Muscle of back (tissue), 13 donors: ENCODE measurements at places on chromosomes 1 and 21. TPM values are rescaled to one million over a fixed set of nuclear protein-coding genes. Genes with fewer than 3 reads are reported as not detected.

Gene NTMT2
- 3.2 TPM for polyA plus RNA-seq

Gene RAB3B
- polyA plus RNA-seq = 0.23 TPM

Gene FMO5
- 3.1 TPM for polyA plus RNA-seq

Gene CA14
- 4.9 TPM for polyA plus RNA-seq

DNA sequence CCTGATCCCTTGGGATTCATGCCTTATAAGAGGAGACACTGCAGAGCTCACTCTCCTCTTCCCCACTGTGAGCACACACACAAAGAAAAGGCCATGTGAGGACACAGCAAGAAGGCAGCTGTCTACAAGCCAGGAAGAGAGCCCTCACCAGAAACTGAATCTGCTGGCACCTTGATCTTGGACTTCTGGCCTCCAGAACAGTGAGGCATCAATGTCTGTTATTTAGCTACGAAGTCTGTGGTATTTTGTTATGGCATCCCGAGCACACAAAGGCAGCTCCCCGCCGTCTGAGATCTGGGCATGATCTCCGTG lies 47.1 kb upstream of the RPL11 start:
- DNase-seq = no peak

DNA sequence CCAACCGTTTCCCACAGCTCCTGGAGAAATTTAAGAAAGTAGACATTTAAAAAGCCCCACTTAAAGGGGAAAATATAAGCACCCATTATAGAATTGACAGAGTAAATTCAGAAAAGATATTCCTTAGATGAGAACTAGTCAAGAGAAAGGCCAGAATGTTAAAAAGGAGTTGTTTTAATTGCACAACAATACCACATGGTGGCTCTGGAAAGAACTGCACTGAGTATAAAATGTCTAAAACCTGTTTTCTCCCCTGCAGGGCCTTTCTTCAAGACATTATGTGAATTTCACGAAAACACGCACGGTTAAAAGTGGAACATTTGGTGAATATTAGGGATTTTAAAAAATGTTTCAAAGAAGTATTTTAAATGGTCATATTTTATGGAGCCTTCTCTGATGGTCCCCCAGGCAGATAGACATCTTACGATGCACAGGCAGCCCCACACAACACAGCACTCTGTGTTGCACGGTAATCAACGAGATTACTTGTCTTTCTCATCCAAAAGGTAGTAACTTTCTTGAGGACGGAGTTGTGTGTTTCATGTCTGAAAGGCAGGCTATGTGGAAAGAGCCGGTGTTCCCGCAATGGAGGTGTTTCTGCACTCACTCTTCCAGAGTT lies 101.9 kb downstream of the PRRX1 start:
- peak; percentile 73 for DNase-seq

DNA sequence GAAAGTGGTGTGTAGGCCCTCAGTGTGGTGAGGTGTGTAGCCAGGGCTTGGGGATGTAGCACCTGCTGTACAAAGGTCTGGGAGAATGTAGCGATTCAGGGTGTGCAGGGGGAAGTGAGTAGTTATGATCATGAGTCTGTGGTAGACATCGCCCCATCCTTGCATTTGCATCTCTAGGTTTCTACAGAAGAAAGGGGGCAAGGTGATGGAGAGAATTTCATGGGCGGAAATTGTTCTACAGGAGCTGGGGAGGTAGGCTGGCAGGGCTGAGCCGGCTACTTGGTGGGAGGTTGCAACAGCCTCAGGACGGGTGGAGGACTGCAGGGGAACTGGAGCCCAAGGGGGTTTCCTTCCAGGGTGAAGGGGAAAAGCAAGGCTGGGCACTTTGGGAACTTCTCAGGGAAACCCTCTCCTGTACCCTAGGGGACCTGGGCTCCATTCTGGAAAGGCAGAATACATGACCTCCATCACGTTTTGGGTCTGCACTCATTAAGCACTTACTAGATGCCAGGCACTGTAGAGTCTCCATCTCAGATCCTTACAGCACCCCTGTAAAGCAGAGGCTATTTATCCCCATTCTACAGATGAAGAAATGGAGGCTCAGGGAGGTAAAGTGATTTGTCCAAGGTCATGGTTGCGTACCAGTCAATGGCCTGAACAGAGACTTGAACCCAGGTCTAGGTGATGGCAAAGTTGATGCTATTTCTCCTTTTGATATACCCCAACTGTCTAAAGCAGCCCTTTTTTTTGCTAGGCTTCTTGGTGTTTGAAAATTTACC lies 14.5 kb upstream of the TNFRSF1B start:
- no peak for DNase-seq

- no peak for DNase-seq
Measured at GRCh38 chr1:118100686-118101514, 84.1 kb downstream of the SPAG17 start.

DNA sequence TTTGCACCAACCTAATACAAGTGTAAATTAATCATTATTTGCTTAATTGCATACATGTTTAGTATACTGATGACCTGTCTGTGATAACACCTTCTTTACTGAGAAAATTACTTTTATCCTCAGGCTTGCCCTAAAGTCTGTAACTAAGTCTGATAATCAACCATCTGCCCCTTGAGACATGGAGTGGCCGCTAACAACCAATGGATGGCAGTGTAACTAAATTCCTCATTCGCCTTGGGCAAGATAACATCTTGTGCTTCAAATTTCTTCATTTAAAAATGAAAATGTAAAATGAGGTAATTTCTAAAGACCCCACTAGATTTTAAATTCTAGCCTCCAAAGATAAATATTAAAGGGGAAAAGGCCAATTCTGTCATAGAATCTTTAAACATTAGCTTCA lies 85.1 kb downstream of the ENAH start:
- DNase-seq = no peak

GRCh38 chr1:206672844-206673758 lies 11.6 kb upstream of the MAPKAPK2 start:
- DNase-seq = no peak

DNA sequence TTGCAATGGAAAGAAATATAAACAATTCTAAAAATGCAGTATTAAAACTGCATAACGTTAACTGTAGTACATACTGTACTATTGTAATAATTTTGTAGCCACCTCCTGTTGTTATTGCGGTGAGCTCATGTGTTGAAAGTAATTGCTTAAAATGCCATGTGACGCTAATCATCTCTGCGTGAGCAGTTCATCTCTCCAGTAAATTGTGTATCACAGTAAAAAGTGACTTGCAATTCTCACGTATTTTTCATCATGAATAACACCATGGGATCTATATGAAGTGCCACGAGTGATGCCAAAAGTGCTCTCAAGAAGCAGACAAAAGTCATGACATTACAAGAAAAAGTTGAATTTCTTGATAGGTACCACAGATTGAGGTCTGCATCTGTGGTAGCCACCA lies 82.4 kb upstream of the CYYR1 start:
- DNase-seq = no peak

- DNase-seq = peak; percentile 84
Measured at GRCh38 chr1:64744492-64745180, at the start of gene RAVER2. TSS of gene RAVER2 (plus strand) at chr1:64745075. CDS start at chr1:64745173, 98 bp downstream.

DNA sequence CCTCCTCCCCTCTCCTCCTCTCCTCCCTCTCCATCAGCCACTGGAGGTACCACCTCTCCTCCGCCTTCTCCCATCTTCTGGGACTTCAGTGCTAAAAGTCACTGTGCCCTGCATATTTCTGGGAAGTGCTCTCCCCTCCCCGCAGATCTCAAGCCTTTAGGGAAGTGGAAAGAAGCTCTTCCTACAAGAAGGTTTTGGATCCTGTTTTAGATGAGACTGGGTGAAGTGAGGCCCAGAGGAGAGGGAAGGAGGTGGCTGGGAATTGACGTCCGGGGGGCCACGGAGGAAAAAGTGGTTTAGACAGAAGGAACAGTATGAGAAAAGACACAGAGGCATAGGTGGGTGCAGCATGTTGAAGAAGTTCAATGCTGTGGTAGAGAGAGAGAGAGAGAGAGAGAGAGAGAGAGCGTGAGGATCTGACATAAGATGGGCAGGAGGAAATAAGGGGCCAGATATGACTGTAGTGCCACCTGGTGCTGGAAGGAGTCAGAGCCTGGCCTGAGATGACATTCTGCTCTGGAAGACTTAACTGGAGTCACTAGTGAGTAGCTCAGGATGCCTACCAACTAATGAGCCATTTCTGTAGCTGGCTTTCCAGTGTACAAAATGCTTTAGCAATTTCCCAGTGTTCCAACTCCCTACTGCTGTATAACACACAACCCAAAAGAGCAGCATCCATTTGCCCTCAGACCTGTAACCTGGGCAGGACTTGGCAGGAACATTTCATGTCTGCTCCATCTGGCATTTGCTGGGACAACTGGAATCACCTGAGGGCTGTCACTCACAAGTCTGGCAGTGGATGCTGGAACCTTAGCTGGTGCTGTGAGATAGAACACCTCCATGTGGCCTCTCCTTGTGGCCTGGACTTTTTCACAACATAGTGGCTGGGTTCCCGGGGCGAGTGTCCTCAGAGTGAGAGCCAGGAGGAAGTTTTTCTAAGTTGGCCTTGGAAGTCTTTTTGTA lies 16.6 kb upstream of the ZSCAN20 start:
- DNase-seq = peak; percentile 74

- no peak for DNase-seq
Measured at GRCh38 chr1:204483791-204484190, 10.8 kb downstream of the PIK3C2B start.

GRCh38 chr1:42801832-42802473 lies 15.0 kb upstream of the ERMAP start:
- DNase-seq = peak; percentile 51

- no peak for DNase-seq
Measured at GRCh38 chr1:63501256-63501655, 21.8 kb downstream of the ITGB3BP start.

- no peak for DNase-seq
Measured at GRCh38 chr1:235902677-235903542, 36.2 kb upstream of the LYST start.

DNA sequence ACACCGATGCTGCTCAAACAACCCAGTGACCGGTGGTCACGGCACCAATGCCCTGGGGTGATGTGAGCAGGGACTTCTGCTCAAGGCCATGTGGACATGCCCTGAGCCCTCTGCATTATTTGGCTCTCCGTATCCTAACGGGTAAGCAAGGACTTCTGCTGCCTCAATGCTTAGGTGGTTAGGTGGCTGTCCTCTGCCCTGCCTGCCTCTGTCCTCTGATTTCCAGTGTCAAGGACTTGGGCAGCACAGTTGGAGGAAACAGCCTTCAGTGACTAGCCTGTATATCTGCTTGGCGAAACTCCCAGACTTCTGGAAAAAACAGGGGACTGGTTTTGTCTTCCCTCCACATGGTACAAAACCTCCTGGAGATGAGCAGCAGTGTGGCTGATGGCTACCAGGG lies 34.5 kb downstream of the DNAJC11 start:
- DNase-seq = no peak

DNA sequence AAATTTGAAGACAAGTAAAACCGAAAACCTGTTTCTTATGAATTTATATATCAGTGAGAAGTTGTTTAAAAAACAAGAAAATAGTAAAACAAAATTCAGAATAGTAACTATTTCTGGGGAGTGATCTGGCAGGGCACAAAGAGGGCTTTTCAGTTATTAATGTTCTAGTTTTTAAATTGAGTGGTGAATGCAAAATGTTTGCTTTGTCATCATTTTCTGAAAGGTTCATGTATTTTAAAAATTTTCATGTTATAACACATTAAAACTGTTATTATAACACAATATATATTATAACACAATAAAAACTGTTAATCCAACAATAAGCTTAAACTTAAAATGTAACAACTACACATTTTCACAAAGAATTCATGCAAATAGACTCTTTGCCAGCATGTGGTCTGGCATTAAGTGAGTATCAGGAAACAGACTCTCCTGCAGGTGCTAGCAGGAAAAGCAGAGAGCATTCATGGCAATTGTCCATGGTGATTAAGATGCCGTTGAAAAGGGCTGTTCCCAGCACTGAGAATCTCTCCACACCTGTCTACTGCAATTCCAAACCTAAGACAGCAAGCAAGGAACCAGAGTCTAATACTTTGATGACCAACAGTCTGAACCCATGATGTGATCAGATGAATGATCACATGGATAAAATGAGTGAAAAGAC lies 204.9 kb downstream of the TBX15 start:
- peak; percentile 4 for DNase-seq

- DNase-seq = no peak
Measured at GRCh38 chr1:184648856-184649201, 105.8 kb downstream of the EDEM3 start.

GRCh38 chr21:42735944-42736343 lies 82.5 kb downstream of the PDE9A start:
- DNase-seq = no peak

DNA sequence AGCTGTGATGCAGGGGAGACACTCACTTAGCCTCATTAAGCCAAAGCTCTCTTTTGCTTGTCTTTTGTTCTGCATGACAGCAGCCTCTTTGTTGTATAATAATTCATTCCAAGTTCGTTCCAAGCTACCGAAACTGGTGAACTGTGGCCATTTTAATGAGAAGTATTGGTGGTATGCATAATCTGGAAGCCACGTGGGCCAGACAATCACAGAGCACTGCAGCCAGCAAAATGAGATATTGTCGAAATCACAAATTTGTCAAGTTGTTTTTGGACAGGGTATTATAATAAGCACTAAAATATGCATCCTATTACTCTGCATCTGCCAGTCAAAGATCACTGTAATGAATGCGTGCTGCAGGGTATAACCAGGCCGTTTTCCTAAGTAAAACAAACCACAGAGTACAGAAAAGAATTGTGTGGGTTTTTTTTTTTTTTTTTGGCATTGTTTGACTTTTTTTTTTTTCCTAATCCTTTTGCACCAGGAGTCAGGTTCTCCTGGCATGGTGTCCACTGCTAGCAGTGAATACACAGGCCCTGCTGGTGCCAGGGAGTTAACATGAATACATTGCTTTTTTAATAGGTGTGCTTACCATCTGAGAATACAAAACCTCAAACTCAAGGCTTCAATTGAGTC lies 423.9 kb downstream of the PTBP2 start:
- DNase-seq = no peak

DNA sequence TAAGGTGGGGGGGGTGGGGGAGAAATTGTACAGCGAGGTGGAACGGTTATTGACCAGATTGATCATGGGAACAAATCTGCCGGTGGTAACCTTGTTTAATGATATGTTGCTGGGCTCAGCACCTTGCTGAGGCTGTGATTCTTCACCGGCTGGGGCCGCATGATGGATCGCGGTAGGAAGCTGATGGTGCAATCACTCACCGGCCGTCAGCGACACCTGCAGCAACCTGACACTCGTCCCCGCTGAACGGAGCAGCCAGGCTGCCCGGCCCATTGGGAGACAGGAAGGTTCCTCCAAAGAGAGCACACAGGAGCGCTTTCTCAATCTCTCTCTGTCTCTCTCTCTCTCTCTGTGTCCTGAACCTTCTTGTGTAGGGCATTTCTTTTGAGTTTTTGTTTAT lies 128.5 kb upstream of the RRP15 start:
- no peak for DNase-seq

- no peak for DNase-seq
Measured at GRCh38 chr1:168373869-168374268, 93.2 kb downstream of the TBX19 start.

DNA sequence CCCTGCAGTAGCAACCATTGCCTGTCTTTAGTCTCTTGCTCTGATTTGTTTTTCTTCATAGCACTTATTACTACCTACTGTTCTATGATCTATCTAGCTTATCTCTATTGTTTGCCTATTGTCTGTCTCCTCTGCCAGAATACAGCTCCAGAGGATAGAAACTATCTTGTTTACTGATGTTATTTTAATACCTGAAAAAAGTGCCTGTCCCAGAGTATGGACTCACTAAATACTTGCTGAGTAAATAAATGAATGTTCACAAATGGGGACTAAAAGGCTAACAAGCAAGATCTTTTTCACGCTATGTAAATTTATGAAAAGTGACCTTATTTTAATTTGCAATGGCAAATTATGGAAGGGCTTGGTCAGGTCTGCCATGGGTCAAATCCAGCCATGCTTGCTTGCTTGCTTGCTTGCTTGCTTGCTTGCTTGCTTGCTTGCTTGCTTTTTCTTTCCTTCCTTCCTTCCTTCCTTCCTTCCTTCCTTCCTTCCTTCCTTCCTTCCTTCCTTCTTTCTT lies 145.3 kb downstream of the TGFB2 start:
- DNase-seq = no peak
